ENCODE measurements at places on chromosomes 13 and 19.

- DNase-seq = no peak
Measured at GRCh38 chr13:114149774-114150740, 17.6 kb upstream of the RASA3 start.

DNA sequence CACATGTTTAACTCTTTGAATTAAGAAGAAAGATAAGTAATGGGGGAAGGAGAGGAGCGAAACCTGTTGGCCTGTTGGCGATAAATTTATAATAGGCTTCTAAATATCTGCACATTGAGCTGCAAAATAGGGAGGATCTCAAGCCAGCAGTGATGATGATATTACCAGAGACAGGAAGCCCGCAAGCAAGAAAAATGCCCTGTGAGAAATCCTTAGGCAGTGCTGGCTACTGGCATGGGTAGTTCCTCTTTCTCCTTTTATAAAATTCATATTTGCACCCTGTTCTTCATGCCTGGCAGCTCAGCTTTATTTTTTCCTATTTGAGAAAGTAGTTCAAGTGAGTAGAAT is 858 bp upstream of the USP12 start:
- no peak for DNase-seq

GRCh38 chr13:99063952-99064351 is 86.1 kb upstream of the DOCK9 start:
- no peak for DNase-seq

DNA sequence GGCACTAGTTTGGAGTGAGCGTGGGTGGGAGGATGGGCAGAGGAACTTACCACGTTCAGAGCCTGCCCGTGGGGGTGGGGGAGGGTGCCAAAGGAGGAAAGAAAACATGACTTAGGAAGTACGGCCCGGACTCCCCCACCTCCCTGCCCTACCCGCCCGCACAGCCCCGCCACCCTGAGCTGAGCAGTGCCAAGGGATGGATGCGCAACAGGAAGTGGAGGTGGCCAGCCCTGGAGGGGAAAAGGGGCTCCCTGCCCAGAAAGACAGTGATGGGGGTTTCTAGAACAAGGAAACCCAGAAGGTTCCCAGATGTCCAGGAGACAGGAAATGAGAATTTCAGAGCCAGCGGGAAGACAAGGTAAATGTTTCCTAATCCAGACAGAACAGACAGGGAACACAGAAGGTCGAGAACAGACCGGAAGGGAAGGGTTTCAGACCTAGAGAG is 6.3 kb downstream of the TEAD2 start:
- no peak for DNase-seq

- DNase-seq = no peak
Measured at GRCh38 chr13:73602295-73602694, 531.9 kb downstream of the KLF12 start.

- no peak for DNase-seq
Measured at GRCh38 chr19:17519967-17520366, 8.5 kb downstream of the PGLS start.

DNA sequence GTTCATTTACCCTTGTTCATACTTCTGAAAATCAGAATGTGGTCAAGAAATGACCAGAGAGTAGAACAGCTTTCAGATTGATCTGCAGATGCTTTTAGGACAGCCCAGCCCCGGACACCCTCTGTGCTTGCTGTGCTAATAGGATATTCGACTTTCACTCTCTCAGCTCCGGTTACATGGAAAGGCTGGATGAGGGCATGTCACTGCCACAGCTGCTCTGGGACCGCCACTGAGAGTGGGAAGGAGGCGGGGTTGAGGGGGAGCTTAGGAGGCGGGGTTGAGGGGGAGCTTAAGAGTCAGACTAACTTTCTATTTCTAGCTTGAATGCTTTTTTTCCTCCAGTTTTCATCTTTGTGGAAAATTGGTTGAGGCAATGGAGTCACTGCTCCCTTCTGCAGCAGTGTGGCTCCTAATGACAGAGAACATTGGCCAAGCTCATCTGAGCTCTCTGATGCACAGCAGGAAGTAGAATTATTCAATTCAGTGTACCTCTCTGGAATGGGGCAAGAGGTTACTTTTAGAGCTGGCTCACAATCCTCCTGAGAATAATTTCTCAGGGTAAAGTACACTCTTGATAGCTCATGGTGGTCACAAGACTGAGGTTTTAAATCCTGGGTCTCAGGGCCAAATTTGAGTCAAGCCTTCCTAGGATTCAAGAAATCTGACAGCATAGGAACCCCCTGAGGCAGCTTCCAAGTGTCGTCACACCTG is 74.6 kb upstream of the NPAS1 start:
- DNase-seq = no peak

GRCh38 chr13:103097366-103097928 is 31.2 kb upstream of the SLC10A2 start:
- DNase-seq = no peak

DNA sequence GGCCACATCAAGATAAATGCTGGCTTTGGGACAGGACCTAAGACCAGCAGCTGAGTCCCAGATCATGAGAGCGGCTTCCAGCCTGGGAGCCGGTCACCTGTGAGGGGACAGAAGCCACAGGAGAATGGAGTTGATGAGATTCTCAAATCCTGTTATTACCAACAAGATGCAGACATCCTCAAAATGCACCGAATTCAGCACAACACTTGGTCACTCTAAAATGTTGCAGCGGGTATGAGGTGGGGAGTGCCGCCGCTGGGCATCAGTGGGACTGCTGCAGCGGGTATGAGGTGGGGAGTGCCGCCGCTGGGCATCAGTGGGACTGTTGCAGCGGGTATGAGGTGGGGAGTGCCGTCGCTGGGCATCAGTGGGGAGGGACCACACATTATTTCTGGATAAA is 21.2 kb downstream of the RANBP3 start:
- DNase-seq = no peak

DNA sequence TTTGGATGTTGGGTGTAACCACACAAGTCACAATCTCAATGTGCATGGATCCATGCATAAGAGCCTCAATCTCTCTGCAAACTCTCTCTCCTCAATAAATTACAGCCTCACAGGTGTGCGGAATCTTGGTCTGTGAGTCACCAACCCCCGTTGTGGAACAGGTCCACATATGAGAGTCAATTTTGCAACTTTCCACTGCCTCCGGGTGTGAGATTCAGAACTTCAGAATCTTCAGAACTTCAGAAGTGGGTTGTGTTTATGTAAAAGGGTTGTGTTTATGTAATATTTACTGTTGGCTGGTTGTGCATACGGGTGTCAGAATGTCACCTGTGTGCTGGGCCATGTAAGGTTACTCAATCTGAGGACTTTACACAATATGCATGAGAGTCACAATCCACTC is 46.3 kb upstream of the ZNF728 start:
- no peak for DNase-seq

- no peak for DNase-seq
Measured at GRCh38 chr19:14677464-14677863, 2.8 kb upstream of the ADGRE3 start.

- DNase-seq = no peak
Measured at GRCh38 chr19:34881982-34882381, 44.7 kb upstream of the ZNF30 start.

DNA sequence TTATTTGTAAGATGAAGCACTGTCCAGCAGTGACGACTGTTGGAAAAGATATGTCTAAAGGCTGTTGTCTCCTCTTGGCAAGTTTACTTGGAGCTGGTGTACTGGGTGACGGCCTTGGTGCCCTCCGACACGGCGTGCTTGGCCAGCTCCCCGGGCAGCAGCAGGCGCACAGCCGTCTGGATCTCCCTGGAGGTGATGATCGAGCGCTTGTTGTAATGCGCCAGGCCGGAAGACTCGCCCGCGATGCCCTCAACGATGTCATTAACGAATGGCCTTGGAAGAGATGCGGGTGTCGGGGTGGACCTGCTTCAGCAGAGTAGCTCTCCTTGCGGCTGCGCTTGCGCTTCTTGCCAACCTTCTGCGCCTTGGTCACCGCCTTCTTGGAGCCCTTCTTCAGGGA is 24.6 kb upstream of the ZDHHC20 start:
- DNase-seq = no peak

DNA sequence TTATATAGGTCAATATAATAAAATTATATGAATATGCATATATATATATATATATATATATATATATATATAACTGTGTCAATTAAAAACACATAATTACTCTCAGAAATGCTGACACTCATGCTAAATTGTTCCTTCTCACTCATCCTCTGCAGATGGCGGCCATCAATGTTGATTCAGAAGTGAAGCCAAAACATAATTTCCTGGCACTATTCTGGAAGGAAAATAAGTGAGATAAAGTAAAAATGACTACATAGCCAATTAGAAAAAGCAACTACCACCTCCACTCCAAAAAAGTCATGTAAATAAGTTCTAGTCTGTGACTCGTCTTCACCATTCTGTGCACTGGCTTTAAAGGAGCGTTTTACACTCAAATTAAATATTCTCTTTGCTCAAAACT is 423.3 kb downstream of the EFNB2 start:
- DNase-seq = no peak

- no peak for DNase-seq
Measured at GRCh38 chr19:4428326-4428975, 26.0 kb downstream of the CHAF1A start.

GRCh38 chr19:32349724-32350470 is 4.5 kb downstream of the ZNF507 start:
- no peak for DNase-seq

DNA sequence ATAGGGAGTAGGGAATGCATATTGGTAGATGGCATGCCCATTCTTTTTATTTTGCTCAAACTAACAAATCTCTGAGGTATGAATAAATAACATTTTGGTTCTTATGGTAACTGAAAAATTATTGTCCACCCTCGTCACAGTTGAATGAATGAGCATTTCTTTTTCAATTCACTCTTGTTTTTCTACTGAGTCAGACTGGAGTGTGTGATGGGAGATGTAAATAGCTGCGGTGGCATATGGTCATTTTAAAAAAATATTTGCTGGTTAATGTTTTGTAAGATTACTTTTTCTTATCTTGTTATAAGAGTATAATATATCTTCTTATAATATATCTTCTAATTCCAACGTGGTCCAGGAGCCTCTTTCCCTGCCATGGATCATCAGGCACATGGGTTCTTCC is 586.5 kb downstream of the SLITRK5 start:
- no peak for DNase-seq

DNA sequence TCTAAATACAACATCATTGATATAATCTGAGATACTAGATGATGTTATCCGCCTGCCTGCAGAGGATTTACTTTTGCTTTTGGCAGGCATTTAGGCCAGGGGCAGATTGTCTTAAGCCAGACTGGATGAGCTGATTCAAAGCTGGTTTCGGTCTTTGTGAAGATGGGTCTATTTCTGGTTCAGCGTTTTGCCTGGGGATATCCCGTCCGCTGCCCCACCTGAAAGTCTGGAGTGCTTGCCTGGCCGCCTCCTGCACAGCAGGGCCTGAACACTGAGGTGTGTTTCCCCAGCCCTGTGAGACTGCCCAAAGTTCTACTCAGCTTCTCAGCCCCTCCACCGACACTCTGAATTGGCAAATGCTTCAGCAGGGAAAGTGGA is 149.7 kb downstream of the KATNAL1 start:
- DNase-seq = no peak

- DNase-seq = no peak
Measured at GRCh38 chr19:13492128-13492527, 14.2 kb downstream of the CACNA1A start.

- DNase-seq = no peak
Measured at GRCh38 chr19:7450243-7451223, 38.3 kb downstream of the PEX11G start.

GRCh38 chr13:50415428-50415827 is 400.2 kb downstream of the KCNRG start:
- DNase-seq = no peak

- no peak for DNase-seq
Measured at GRCh38 chr13:79479882-79480281, 1.1 kb upstream of the NDFIP2 start.

DNA sequence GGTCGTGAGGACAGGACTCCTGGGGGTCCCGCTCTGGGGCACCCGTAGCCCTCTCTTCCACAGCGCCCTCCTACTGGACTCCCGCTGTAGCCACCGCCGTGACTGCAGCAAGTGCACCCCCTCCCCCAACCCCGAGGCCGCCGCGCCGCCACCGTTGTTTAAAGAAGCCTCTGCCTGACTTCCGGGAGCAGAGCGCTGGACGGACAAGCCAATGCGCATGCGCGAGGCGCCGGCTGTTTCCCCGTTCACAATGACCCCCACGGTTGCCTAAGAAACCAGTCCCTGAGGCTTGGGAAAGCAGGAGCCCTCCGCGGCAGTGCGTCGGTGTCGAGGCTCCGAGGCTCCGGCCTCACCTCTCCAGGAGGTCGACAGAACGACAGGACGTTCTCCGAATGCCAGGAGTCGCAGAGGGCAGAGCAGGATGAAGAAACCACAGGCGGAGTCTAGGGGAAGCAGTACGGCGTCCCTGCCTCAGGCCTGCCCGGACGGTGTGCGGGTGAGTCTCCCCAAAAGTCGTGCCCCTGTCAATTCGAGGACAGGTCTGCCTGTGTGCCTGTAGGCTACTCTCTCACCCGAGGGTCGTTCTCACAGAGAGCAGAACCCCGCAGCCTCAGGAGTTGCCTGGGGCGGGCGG is 70.5 kb upstream of the ZNF420 start:
- DNase-seq = peak; percentile 43

GRCh38 chr19:33667141-33667650 is 45.4 kb downstream of the CHST8 start:
- DNase-seq = no peak

GRCh38 chr13:24179486-24179850 is 18.9 kb downstream of the SPATA13 start:
- no peak for DNase-seq

DNA sequence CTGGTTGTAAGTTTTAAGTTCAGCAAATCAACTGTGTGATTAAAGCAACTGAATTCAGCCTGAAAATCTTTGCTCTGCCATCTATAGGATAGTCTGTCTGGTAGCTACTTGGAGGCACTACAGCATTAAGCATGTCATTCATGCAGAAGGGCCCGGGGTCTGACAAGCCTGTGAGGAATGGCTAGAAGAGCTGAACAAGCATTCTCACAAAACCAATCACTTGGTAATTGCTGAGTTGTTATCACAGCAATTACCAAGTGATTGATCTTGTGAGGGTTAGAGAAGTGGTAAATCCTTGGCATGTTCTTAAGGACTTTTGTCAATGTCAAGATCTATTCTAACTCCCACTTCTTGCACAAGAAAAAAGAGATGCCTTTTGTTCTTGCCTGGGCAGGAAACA is 356.1 kb downstream of the FGF14 start:
- no peak for DNase-seq

DNA sequence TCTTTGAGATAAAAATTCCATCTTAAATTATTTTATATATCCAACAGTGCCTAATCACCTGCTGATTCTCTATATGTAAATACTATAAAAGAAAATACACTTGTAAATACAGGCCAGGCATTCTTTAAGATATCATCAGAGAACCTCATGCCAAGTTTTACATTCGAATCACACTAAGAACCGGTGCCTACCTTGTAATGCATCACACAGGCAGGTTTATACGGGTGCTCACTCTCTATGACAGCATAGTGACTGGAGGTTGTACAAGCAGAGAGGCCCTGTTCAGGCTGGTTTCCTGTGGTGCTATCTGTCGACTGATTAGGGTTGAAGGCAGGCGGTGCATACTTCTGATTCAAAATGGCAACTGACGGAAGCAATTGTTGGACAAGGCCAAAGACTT is 141.3 kb upstream of the FBXL3 start:
- DNase-seq = no peak

- no peak for DNase-seq
Measured at GRCh38 chr13:65530688-65531087, 1699.4 kb downstream of the PCDH9 start.
